ENCODE measurements at places on chromosomes 4 and X. TPM values are rescaled to one million over a fixed set of nuclear protein-coding genes. Genes with fewer than 3 reads are reported as not detected.

Gene NRK
- total RNA-seq = 3.4 TPM

Gene SNX25
- 22.7 TPM for total RNA-seq

Gene ATP2B3
- total RNA-seq = 0.95 TPM

- no peak for DNase-seq
These were observed 193.6 kb upstream of the BANK1 start for GRCh38 chr4:101596781-101597552.

- DNase-seq = no peak
These were observed 206.6 kb upstream of the GYPA start for GRCh38 chr4:144347121-144347520.

All from sigmoid colon (tissue), 7 donors.